Stimulated activated CD8-positive, alpha-beta memory T cell treated with anti-CD3 and anti-CD28 coated beads, Interleukin-4, amount 100 ng/mL, for 4 hours (primary cell): ENCODE measurements at places on chromosomes 3 and 15.

DNA sequence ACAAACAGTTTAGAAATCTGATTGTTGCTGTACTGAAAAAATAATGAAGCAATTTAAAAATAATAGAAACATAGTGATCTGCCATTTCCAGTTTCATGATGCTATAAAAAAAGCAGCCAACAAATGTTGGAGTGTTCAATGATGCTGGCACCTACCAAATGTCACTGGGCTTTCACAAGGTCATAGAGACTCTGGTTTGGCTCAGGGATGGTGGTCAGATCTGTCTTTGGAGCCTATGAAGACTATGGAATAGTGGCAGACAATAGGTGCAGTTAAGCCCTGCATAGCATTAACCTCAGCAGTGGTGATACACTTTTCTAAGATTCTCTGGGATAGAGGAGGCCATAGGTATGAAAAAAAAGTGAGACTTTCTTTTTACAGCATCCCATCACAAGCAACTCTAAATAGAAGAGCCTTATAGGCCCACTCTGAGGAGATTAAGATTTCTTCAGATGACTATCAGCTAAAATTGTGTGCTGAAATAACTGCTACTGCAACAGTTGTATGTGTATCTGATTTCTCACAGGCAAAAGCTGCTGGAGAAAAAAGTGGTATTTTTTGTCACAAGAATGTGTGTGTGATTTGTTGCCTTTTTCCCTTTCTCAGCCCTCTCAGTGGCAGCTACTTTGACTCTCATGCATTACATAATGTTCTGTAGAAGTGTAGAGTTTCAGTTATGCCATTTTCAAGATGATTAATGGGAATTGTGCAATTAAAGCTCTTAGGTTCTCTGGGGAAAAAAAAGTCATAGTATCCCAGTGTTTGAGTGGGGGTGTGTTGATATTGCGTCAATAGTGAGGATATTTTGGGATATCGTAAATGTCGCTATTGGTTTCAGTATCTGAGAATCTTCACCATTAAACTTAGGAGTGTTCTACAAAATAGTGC is 137.4 kb downstream of the MBNL1 start:
- no peak for DNase-seq

- no peak for DNase-seq
Observed at GRCh38 chr3:143242101-143242500, 122.5 kb downstream of the CHST2 start.

GRCh38 chr3:70218471-70218870 is 94.0 kb downstream of the MDFIC2 start:
- DNase-seq = no peak

- DNase-seq = no peak
Observed at GRCh38 chr3:103295974-103296570, 861.3 kb downstream of the ZPLD1 start.

GRCh38 chr15:29590701-29591100 is 231.6 kb downstream of the TJP1 start:
- no peak for DNase-seq

DNA sequence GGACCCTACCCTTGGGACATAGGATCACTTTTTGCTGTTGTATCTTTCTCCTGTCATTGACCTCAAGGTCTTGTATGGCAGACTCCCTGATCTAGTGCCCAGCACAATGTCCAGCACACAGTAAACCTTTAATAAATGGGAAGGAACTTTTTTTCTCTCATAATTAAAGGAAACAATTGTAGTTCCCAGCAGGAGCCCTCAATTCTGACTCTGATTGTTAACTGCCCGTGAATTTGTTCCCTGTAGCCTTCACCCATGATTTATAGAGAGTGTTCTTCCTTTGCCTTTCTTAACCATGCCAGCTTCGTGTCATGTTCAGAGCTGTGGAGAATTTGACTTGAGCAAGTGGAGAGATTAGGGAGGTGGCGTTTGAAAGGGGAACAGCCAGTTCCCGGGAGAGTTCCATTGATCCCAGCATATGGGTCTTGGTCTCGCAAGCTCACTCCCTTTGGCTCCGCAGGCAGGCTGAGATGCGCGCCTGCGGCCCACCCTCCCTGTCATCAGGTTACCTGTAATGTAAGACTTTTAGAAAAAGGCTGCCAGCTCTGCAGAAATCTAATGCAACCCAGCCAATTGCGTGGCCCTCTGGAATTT is 182.6 kb downstream of the TP63 start:
- DNase-seq = no peak

GRCh38 chr3:99842826-99843589 is 25.3 kb downstream of the CMSS1 start:
- no peak for DNase-seq

- no peak for DNase-seq
Observed at GRCh38 chr3:132006605-132007204, 28.1 kb downstream of the CPNE4 start.

GRCh38 chr15:68730976-68731897 is 89.5 kb downstream of the ANP32A start:
- DNase-seq = no peak

DNA sequence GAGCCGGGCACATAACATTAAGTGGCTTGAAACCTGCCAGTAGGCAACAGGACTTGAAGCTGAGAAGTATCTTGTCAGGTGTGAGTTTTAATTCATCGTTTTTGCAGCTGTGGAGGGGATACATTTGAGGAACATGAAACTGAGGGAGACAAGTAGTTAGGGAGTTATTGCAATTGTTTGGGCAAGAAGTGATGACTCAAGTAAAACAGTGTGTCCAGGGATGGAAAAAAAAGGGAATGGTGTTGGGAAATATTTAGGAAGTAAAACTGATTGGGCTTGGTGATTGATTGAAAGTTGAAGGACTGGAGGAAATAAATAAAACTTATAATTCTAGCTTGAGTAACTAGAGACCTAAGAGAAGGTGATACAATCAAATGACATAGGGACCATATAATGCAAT is 85.5 kb downstream of the NCEH1 start:
- DNase-seq = no peak

GRCh38 chr3:141901914-141902313 is 25.5 kb downstream of the ATP1B3 start:
- no peak for DNase-seq

- DNase-seq = no peak
Observed at GRCh38 chr3:107217172-107217571, 160.1 kb upstream of the CCDC54 start.

DNA sequence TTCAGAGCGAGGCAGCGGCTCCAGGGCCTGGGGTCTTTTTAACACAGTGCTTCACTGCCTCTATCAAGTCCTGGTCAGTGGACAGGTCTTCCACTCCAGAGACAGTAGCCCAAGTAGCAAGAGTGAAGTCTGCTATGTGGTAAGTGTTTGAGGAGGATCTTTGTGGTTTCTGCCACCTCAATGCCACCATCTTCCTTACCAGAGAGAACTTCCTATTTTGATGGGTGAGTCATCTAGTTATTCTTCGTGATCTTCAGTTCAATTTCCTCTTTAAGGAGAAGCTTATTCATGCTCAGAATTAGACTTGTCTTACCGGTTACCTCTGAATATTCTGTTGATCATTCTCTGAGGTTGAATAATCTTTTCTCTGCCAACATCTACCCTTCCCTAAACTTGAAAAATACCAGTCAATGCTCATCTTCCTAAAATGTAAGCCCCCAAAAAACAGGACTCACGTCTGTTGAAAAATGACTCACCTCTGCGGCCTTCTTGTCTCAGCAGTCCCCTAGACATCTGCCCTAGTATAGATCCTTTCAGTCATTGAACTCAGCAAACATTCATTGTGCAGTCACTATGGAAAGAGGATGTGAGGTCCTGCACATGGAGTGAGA is 32.2 kb upstream of the BCL6 start:
- no peak for DNase-seq

DNA sequence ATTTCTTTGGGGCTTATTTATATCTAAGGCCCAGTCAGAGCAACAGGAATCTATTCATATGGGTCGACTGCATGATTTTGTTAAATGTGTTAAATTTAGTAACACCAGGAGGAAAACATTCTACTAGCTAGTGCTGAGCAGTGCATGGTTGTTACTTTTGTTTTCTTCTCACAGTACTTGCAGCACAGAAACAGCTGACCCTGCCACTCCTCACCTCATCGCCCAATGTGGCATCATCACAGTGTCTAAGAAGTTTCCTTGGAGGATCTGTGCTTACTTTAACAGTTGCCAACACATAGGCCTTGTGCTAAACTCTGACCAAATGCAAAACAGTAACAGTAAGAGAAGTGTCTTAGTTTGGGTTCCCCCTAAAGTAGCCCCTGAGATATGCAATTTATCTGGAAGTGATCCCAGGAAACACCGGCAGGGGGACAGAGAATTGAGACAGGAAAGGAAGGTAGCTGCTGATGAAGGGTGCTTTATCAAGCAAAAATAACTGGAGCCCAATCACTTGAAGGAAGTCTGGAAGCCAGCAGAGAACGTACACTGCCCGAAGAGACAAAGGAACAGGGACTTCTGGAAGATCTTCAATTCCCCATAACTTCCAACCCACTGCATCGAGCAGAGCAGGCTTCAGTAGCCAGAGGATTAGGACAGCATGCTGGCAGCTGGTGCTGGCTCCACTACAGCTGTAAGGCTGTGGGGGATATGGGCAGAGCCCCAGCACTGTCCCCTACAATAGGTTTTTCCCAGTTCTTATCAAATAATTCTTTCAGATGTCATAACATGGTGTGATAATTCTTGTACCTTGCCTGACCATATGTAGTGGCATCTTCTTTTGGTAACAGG is 36.0 kb upstream of the ULK4 start:
- DNase-seq = no peak

GRCh38 chr3:46860017-46860809 is 3.0 kb downstream of the MYL3 start:
- no peak for DNase-seq

- no peak for DNase-seq
Observed at GRCh38 chr3:151171145-151171757, 31.8 kb downstream of the GPR171 start.

- no peak for DNase-seq
Observed at GRCh38 chr15:69509131-69509530, 56.5 kb downstream of the RPLP1 start.

GRCh38 chr3:128007033-128007424 is 45.2 kb upstream of the SEC61A1 start:
- no peak for DNase-seq
